Spinal cord (tissue), 10 donors: ENCODE measurements at places on chromosomes 2 and 18. TPM values are rescaled to one million over a fixed set of nuclear protein-coding genes. Genes with fewer than 3 reads are reported as not detected.

The DLX2 gene
- polyA plus RNA-seq: not detected

The TRABD2A gene
- polyA plus RNA-seq: 1.6 TPM

The GKN2 gene
- polyA plus RNA-seq: not detected

The LHCGR gene
- polyA plus RNA-seq: 0.67 TPM

The FLACC1 gene
- 5.0 TPM for polyA plus RNA-seq

The CXCR4 gene
- polyA plus RNA-seq: 43.9 TPM

DNA sequence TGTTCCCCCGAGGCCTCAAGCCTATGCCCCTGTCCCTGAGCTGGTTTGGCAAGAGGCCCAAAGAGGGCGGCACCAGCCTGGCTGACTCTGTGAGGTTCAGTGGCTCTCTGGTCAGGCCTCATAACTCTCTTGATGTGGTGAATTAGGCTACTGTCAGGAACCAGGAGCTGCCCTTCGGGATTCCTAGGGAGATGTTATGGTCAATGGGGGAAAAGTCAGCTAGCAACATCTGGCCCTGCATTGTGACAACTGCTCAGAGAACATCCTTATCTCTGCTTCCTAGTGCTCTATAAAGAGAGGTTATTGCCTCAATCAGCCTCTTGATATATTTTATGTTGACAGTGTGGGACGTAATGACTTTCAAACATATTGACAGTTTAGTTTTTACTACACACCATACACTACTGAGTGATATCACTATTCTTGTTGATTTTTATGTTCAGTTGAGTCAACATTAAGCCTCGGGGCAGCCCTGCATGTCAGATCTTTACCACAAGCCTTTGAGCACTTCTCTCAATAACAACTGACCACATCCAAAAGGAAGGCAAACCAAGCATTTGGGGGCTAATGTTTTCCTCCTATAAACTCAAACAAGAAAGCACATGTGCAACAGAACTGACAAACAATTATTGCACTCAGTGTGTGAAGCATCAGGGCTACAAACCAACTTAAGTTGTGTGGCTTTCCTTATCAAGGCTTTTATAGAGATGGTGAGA lies 448.3 kb upstream of the SLC14A2 start:
- DNase-seq: no peak

- no peak for DNase-seq
Measured at GRCh38 chr2:19786408-19787058, 115.2 kb downstream of the TTC32 start.

DNA sequence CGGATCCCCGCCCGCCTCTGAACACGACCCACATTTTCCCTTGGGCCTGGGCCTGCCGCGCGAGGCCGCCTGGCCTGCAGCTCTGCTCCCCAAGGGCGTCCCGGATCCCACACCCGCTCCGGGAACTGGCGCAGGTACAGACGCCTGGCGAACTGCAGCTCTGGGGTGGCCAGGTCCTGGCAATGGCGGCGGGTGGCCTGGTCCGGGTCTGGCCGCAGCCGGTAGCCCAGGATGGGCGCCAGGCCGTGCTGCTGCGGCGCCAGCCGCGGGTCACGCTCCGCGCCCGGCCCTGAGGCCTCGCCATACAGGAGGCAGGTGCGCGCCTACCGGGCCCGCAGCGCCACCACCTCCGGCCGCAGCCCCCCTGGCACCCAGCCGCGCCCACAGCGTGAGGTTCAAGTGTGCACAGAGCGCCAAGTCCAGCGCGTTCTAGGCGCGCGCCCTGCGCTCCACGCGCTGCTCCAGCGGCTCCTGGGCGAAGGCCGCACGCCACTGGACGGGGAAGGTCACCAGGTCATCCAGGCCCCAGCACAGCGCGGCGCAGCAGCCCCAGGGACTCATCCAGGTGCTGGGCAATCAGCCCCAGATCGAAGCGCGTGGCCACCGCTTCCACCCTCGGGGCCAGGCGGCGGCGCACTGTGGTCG lies 9.5 kb downstream of the AQP12A start:
- no peak for DNase-seq

GRCh38 chr18:45738660-45739059 lies 14.7 kb downstream of the SLC14A1 start:
- DNase-seq: no peak

- no peak for DNase-seq
Measured at GRCh38 chr2:219140722-219141121, 19.9 kb downstream of the NHEJ1 start.

GRCh38 chr2:105554235-105554634 lies 155.4 kb upstream of the FHL2 start:
- no peak for DNase-seq
